ENCODE measurements at places on chromosomes 1 and 21.

GRCh38 chr1:84425150-84425896 is 27.0 kb downstream of the DNASE2B start:
- DNase-seq: no peak

- DNase-seq: no peak
Observed at GRCh38 chr1:175669569-175669968, 73.8 kb downstream of the TNR start.

DNA sequence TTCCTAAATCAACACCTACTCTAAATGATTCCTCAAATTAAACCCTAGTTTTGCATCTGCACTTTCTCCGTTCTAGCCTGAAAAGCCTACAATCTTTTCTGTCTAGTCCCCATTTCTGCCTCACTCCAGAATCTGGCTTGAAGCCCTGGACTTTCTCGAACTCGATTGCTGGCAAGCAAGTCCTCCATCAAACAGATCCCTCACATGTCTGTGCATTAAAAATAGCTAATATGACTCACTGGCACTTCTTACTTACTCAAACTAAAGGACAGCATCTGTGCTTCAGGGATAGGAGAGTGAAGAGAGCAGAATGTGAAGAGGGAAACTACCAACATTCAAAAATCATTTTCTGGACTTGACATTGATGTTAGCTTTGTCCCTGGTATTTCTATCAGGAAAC is 51.8 kb upstream of the CXADR start:
- DNase-seq: peak; percentile 38

DNA sequence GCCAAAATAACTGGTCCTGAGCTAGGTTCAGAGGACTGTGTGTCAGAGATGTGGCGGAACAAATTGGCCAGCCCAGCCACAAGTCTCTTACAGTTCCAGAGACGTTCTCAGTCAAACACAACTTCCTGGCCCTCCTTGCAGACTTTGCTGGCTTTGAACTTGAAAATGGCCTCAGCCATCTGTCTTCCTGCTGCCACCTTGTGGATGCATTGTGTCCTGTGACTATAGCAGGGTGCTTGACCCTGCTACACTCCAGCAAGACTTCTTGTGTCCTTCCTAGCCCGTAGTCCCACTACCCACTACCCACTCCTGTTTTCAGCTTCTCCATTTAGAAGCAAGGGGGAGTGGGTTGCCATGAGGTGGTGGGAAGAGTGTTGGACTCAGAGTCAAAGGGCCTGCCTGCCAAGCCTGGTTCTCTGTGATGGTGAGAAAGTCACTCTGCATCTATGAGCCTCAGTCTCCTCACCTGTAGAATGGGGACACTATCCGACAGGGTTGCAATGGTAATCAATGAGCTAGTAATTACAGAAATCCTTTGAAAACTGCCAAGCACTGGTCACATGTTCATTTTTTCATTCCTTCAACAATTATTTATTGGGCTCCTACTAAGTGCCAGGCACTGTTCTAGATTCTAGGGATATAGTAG is 109.9 kb downstream of the IGSF21 start:
- no peak for DNase-seq

GRCh38 chr1:234234199-234234598 is 139.1 kb upstream of the COA6 start:
- DNase-seq: no peak

- DNase-seq: no peak
Observed at GRCh38 chr1:196638466-196638865, 13.4 kb upstream of the CFH start.
